Fibroblast of skin of right biceps (primary cell): ENCODE measurements at places on chromosomes 3 and 15.

DNA sequence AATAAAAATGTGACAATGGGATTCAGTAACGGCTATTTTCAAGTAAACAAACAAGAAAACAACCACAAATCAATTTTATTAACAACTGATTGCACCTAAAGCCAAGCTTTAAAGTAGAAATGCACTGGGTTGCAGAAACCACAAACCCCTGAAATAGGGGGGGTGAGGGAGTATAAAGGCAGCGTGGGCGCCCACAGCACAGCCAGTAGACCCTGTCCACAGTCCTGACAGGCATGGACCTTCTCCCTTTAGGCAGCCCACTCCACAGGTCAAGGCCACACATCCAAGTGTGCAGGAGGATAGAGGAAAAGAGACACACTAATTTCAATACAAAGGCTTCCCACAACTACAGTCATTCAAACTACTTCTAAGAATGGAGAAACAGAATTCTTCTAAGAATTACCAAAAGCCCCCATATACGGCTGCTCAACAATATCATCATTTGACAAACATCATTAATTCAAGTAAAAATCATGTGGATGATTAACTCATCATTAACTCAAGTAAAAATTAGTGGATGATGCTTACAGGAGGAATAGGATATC is 48.7 kb downstream of the CHSY1 start:
- DNase-seq = no peak

GRCh38 chr3:53775834-53776251 is 70.4 kb downstream of the CHDH start:
- DNase-seq = peak; percentile 40

DNA sequence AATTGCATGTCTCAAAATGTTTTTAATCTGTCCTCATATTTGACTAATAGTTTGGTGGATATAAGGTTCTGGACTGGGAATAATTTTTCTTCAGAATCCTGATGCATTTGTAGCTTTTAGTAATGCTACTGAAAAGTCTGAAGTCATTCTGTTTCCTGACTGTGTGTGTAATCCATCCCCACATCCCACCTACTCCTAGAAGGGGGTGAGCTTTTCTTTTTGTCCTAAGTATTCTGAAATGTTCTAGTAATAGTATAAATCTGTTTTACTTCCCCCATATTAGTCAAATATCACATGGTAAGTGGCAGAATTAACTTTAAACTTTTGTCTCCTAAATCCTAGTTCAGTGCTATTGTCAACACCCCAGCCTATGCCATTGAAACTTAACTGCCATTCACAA is 162.8 kb downstream of the GREM1 start:
- no peak for DNase-seq

GRCh38 chr3:13877911-13878280 is 2.0 kb downstream of the WNT7A start:
- DNase-seq = no peak

DNA sequence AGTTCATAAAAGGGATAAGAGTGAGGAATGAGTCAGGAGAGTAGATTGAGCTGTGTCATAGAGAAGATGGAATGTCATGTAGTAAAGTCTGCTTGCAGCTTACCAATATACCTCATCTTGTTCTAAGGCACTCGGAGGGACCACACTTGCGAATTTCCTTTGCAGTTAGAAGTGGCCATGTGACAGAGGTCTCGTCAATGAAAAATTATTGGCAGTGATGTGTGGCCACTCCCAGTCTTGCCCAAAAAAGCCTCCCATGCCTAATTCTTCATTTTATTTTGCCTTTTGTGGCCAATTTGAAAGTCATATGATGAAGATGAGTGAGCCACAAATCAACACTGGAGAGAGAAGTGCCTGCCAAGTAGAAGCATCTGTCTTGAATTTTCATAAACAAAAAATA is 465.6 kb upstream of the ZNF385D start:
- DNase-seq = no peak

DNA sequence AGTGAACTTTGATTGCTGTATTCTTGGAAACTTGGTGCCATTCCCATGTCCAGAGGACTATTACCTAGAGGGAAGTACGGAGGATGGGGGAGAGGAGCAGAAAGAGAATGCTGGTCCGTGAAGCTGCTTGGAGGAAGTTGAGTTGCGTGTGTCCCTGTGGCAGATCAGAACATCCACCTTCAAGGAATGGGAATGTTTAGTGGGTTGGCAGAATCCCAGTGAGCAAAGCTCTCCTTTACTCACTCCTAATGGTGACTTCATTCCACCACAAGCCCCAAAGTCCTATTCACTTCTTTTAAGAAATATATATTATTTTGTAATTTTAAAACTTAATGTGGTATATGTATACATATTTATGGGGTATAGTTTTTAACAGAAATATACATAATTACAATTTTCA is 247.8 kb upstream of the FEZF2 start:
- DNase-seq = peak; percentile 49
